ENCODE measurements at places on chromosomes 3 and 15. TPM values are rescaled to one million over a fixed set of nuclear protein-coding genes. Genes with fewer than 3 reads are reported as not detected.

ADAMTSL3 gene
- 0.14 TPM for total RNA-seq

C2CD4A gene
- total RNA-seq: not detected

A4GNT gene
- total RNA-seq: not detected

GOLGA8B gene
- 19.8 TPM for total RNA-seq

LEO1 gene
- 30.1 TPM for total RNA-seq

DUOXA2 gene
- not detected for total RNA-seq

PLCD1 gene
- 19.4 TPM for total RNA-seq

IL5RA gene
- not detected for total RNA-seq

MB21D2 gene
- total RNA-seq: 11.9 TPM

CYP1A2 gene
- not detected for total RNA-seq

NT5DC2 gene
- total RNA-seq: 30.9 TPM

PPP1R14D gene
- not detected for total RNA-seq

NAALADL2 gene
- 13.7 TPM for total RNA-seq

SYNM gene
- total RNA-seq: 6.2 TPM

DPPA2 gene
- not detected for total RNA-seq

ENTPD3 gene
- total RNA-seq: 0.14 TPM

DVL3 gene
- 44.7 TPM for total RNA-seq
